NCI-H2081 treated with DMSO at 0.1 percent for 48 hours (cell line): ENCODE measurements at places on chromosomes 3 and 15.

DNA sequence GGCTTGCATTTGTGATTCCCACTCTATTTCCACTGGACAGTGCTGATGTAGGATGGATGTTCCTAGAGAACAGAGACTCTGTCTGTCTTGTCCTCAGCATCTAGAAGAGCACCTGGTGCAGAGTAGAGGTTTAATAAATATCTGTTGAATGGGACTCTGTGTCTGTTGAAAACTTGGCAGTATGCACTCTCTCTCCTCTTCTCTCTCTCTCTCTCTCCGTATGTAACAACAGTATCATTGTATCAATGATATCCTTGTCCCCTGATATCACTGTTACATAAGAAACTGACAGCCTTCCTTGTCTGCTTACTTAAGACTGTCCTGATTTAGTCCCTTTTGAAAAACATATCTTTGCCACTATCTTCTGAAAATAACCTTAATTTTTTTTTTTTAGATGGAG, 24.3 kb upstream of the MGLL start:
- no peak for DNase-seq

- no peak for DNase-seq
Measured at GRCh38 chr3:196207833-196208607, 3.2 kb downstream of the ZDHHC19 start.

DNA sequence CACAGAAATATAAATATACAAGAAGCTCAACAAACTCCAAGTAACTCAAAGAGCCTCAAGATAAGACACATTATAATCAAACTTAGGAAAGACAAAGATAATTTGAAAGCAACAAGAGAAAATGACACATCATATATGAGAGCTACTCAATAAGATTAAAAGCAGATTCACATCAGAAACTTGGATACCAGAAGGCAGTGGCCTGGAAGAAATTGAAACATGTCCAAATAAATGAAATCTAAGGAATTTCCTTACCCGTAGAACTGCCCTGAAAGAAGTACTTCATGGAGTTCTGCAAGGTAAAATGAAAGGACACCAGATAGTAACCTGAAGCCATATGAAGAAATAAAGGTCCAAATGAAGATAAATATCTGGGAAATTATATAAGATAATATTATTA, 113.9 kb downstream of the LSAMP start:
- DNase-seq = no peak

GRCh38 chr15:65873256-65873655, 4.0 kb downstream of the RAB11A start:
- DNase-seq = no peak

DNA sequence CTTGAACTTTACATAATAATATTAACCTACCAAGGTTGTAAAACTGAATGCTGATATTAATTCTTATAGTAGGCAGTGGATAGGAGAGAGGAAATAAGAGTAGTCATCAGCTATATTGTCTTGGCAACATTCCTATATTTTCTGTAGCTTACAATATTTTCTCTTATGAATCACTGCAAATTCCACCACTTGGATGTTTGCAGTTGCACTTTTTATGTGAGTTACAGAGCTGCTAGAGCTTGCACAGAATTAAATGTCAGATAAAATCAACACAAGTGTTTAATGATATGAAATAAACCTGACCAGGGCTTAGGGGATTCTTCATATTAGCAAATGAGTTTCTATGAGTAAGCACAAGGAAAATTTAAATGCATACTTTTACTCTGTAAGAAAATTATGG, 1710.1 kb downstream of the SI start:
- no peak for DNase-seq
